GM12892 (cell line): ENCODE measurements at places on chromosomes 6 and 20.

GRCh38 chr6:44733126-44733525 is 345.6 kb downstream of the CDC5L start:
- DNase-seq: no peak

DNA sequence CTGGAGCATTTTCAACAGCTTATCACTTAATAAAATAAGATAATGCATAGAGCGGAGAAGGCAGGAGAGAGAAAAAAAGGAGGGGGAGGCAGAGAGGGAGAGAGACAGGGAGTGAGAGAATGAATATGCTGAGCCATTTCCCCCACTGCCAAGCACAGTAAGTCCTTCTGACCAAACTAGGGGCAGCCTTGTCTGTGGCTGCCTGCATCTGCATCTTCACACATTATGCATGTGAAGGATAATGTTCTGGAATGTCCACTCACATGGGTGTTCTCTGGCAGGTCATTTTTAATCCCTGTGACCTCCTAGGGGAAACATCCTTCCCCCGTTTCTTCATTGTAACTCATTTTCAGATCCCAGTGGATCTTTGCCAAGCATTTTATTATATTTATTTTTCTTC is 269.3 kb downstream of the FOXA2 start:
- DNase-seq: no peak

- DNase-seq: no peak
Observed at GRCh38 chr6:122140031-122140430, 259.4 kb upstream of the HSF2 start.

- DNase-seq: no peak
Observed at GRCh38 chr6:43707767-43708166, 20.2 kb upstream of the MRPS18A start.

DNA sequence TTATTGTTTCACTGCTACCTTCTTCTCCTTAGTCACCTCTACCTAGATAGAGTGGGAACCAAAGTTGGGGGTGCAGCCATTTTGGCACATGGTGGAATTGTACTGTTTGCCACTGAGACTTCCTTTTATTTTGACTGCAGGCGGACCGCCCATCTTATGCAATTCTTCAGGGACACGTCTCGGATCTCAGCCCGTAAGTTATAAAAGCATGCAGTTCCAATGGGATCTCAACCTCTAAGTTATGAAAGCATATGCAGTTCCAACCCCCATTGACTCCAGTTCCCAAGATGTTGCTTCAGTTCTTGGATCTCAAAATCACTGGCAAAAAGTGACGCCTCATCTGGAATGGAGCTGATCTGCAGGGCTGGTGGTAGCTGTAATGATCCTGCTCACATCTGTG is 41.2 kb upstream of the CDH4 start:
- DNase-seq: no peak

DNA sequence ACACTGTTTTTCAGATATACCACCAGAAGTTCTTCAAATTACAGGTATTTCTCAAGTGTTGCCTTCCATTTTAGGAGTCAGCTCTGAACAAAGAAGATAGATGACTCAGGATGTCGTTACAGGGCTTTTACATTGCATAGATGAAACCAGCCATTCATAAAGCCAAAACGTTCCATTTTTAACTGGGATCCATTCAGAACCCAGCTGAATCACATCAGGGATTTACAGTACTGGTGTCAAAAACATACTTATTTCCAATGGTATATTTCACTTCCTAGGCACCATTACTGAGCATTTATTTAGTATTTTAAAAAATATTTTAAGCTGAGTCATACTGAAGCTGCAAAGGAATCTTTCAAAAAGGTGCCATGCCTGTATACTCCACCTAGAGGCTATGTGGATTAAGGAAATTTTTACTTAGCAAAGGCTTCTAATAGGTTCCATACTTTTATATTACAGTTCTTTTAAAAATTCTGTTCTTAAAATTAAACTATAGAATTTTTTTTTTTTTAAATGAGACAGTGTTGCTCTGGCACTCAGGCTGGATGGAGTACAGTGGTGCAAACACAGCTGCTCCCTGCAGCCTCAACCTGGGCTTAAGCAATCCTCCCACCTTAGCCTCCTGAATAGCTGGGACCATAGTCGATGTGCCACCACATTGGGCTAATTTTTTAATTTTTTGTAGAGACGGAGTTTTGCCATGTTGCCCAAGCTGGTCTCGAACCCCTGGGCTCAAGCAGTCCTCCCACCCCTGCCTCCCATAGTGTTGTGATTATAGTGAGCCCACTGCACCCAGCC is 2.6 kb downstream of the ASF1A start:
- no peak for DNase-seq

GRCh38 chr6:125930765-125931418 is 25.7 kb upstream of the HINT3 start:
- no peak for DNase-seq

GRCh38 chr6:111096246-111096645 is 8.9 kb downstream of the SLC16A10 start:
- DNase-seq: no peak

DNA sequence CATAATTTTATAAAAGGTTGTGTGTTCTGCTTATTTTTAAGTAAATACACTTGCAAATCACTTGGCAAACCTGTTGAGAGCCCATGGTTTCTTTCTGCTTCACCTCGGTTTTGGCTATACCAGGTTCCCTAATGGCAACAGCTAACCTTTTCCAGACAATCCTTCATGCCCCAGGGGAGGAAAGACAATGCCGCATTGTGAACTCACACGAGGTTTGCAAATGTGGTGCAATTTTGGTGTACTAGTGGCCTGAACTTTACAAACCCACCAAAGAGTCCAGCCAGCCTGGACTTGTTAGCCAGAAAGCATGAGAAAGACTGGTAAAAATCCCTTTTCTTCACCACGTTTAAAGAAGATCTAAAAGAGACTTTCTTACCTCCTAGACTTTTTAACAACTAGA is 84.8 kb upstream of the SOX4 start:
- DNase-seq: no peak

- DNase-seq: no peak
Observed at GRCh38 chr6:466564-466963, 75.0 kb downstream of the IRF4 start.

DNA sequence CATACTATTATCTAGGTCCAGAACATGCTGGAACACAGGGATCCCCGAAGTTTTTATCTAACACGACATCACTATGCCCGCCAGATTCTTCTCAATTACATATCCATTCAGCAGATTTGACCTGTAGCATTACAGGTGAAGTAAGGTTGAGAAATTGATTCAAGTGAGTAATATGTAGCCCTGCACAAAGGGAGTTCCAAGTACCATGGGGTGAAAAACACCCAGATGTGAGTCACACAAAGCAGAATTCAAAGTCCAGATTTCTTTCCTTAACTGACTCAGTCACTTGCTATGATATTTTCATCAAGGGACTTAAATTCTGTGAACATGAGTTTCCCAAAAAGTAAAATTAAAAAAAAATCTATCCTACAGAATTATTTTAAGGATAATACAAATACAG is 655.4 kb upstream of the PTCHD4 start:
- no peak for DNase-seq

GRCh38 chr6:105151644-105152043 is 28.2 kb downstream of the POPDC3 start:
- no peak for DNase-seq

DNA sequence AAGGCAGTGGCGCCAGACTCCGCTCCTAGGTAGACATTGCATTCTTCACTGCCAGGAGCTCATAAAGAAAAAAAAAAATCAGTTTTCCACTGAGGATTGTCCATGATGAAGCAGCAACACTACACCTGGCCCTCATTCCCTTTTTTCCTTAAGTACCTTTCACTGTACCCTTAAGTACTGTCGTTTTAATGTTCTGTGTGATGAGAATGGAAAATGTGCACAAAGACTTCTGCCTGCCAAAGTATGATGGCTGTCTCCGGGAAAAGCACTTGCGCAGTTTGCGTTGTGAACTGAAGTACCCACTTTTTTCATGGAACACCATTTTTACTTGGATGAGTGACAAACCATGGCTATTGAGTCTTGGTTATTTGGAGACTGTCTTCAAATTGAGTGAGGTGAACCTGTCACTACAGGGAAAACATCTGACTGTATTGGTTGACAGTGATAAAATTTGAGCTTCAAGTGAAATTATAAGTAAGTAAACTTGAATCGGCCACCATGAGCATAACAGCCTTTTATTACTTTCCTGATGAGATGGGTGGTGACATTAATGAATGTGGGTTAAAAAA is 104.8 kb downstream of the NCOA3 start:
- no peak for DNase-seq

- no peak for DNase-seq
Observed at GRCh38 chr6:170329321-170329720, 22.8 kb downstream of the FAM120B start.

DNA sequence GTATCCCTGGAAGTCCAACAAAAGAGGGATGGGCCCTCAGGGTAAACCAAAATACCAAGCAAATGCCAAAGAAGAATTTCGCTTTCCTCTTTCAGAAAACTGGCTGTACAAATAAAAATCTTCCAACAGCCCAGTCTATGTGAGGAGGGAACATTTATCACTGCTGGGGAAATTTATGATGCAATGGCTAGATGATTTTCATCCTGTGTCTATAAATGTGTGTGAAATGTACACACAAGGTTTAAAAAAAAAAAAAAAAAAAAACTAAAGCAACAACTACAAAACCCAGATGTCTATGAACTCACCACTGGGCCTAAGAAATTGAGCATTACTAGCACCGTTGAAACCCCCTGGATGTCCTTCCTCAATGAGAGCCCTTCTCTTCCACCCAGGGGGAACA is 68.7 kb upstream of the SLC4A11 start:
- DNase-seq: no peak

GRCh38 chr6:24493945-24494820 is 586 bp upstream of the ALDH5A1 start:
- no peak for DNase-seq

GRCh38 chr6:101878554-101879276 is 485.2 kb downstream of the GRIK2 start:
- no peak for DNase-seq

DNA sequence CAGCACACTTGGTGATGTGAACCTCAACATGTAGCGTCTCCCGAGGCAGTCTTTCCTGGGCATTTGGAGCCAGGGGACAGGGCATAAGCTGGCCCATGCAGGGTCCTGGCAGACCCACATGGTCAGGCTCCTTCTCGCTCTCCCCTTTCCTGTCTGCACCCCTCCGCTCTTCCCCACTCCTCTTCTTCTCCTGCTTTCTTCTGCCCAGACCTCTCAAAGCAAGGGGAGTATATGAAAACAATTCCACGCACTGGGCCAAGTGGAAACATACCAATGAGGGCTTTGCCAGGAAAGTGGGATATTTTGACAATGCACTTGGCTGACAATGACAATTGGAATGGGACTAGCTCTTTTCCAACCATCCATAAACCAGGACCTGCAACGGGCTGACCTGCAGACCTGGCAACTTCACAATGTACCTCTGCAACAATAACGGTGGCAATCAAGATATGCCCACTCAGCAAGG is 58.9 kb upstream of the TRAF3IP2 start:
- no peak for DNase-seq

DNA sequence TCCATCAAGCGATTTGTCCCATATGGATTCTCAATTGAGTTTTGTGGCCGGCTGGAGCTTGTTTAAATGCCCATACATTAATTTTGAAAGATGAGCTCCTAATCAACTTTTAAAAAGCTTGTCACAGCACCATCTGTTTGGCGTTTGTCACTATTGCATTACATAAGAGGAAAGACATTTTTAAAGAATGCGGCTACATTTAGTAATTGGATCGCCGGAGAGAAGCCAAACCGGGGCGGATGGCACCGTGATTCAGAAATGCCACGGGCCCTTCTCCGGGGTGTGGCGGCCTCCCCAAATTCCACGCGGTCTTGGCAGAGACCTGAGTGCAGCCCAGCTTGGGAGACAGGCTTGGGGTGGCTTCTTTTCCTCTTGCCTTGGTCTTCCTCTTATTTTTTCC is 67.7 kb upstream of the ZNFX1 start:
- no peak for DNase-seq

GRCh38 chr20:2337142-2337541 is 41.3 kb downstream of the TGM3 start:
- DNase-seq: no peak

DNA sequence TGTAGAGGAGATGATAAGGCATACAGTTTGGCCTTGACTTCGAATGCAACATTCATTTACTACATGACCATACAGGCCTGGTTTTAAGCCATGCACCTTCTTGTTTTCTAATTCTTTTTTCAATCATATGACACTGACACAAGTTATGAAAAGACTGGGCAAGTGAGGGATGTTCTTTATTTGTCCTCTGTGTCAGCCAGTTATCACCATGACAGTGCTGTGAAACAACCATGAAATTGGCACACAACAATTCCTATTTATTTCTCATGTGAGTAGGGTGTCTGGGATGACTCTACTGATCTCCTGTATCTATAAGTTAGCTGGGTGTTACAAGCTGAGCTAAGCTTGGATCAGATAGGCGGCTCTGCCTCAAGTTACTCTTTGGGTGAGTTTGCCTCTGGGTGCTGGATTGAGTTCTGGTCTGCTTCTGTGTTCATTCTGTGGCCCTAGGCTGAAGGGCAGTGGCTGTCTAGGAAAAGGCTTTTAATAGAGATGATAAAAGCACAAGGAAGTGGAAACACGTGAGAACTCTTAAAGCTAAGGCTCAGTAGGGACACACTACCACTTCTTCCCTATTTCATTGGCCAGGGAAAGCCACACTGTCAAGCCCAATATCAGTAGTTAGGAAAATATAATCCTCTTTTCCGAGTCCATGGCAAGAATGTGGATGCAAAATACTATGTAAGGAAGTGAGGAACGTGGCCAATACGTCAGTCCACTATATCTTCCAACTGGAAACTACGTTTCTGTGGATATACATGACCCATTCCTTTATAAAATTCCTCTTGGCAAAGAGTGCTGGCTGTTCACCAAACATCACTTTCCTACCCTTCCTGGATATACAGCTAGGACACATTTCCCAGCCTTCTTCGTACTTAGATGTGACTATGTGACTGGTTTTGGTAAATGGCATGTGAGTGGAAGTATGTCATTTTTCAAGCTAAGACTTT is 126.2 kb upstream of the RNF24 start:
- no peak for DNase-seq
